ENCODE measurements at places on chromosomes 2 and 18. TPM values are rescaled to one million over a fixed set of nuclear protein-coding genes. Genes with fewer than 3 reads are reported as not detected.

DNA sequence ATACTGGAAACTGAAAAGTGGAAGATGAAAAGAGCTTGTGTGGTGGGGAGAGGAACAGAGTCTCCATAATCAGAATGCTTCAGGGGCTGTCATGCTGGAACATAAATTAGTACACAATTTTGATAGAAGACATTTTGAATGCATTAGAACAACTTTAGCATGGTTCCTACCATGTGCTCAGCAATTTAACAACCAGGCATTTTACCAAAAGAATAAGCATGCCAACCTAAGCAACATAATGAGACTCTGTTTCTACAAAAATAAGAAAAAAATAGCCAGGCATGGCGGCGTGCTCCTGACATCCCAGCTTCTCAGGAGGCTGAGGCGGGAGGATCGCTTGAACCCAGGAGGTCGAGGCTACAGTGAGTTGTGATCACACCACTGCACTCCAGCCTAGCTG, 40.5 kb upstream of the TMEM18 start:
- DNase-seq, result no peak

GRCh38 chr18:27014841-27015240, 149.3 kb upstream of the AQP4 start:
- no peak for DNase-seq

DNA sequence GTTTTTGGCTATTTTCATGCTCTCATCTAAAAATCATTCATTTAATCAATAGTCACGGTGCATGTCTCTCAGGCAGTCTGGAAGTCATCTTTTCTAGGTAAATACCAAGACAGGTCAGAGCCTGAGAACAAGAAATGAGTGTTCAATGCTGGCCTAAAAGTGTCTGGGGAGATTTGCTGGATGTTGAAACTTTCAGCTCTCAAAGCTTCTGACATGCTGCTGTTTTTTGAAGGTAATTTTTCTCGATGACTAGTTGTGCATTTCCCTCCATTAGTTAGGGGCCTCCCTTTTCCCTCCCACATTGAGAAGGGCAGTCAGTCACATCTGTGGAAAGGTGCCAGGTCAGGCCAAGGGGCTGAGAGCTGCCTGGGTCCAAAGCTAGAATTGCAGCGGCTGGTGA, 115.6 kb downstream of the LPIN1 start:
- DNase-seq, result no peak

DNA sequence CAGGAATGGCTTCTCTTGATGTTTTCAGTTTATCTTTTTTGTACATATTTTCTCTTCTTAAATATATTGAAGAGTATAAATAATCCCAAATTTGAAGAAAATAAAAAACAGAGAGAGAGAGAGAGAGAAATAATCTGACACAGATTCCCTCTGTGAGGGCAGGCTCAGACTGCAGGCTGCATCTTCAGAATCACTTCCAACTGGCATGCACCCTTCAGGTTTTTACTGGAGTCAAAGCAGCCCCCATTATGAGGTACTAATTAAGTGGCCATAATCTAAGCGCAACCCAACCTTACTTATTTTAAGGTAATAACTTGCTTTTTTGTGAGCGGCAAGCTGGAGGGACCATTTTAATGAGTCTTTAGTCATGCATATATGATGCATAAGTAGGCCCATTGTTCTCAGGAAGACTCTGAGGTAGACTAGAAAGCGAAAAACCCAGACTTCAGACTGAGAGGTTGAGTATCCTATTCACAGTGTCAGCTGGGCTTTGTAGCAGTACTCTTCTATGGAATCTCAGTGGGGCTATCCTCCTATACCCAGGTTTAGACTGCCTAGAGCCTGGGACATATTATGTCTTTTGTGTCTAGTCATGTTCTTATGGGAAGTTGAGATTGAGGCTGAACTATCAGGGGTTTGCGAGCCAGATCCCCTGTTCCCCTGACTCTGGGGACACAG, 167.4 kb downstream of the SP3 start:
- DNase-seq, result no peak

GRCh38 chr2:7358865-7359447, 441.7 kb downstream of the RNF144A start:
- DNase-seq, result no peak

The SATB2 gene
- total RNA-seq, result 1.2 TPM

DNA sequence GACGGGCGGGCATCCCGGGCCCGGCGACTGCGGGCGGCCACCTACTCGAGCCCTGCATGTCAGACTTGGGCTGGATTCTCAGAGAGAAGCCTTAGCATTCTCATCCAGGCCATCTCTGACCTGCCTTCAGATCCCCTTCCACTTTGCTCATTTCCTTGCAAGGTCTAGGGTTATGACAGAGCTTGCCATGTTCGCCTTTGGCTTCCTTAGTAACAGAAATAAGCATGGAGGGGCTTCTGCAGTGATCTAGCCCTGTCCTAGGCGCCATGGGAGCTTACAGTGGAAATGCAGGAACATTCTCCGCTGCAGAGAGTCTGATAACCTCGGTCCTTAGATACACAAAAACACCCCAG, 632 bp upstream of the ACVR1 start:
- no peak for DNase-seq

The DOK1 gene
- total RNA-seq, result 6.4 TPM
